NCI-H187 (cell line): ENCODE measurements at places on chromosomes 11 and 22.

GRCh38 chr22:25403811-25404471 is 160.5 kb upstream of the GRK3 start:
- DNase-seq: no peak

- DNase-seq: no peak
These were observed 494.6 kb upstream of the LRRC4C start for GRCh38 chr11:41954034-41954433.

GRCh38 chr11:62930157-62930556 is 9.0 kb upstream of the CHRM1 start:
- no peak for DNase-seq

- no peak for DNase-seq
These were observed 1.4 kb downstream of the MYEOV start for GRCh38 chr11:69295079-69295994.

GRCh38 chr11:680476-680875 is 14.5 kb downstream of the DEAF1 start:
- DNase-seq: no peak

- DNase-seq: no peak
These were observed 83.6 kb downstream of the MORC2 start for GRCh38 chr22:30885001-30885366.

DNA sequence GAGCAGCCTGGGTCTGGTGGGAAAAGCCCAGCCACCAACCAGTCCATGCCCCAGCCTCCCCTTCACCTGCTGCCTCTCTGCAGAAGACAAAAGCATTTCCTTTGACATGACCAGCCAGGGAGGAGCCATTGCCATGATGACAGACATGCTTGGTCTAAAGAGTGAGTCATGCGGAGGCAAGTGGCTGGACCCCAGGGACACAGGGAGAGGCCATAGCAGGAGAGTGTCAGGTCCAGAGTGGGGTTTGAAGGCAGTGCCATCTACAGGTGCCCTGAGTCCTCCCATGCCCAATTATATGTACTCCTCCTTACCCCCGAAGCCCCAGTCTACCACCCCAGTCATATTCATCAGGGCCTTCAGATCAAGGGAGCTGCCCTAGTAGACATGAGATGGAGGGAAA is 67.4 kb downstream of the SCN3B start:
- DNase-seq: no peak

- no peak for DNase-seq
These were observed 27.9 kb downstream of the GNAZ start for GRCh38 chr22:23098230-23098705.

GRCh38 chr11:119482521-119483011 is 59.6 kb upstream of the THY1 start:
- DNase-seq: no peak

DNA sequence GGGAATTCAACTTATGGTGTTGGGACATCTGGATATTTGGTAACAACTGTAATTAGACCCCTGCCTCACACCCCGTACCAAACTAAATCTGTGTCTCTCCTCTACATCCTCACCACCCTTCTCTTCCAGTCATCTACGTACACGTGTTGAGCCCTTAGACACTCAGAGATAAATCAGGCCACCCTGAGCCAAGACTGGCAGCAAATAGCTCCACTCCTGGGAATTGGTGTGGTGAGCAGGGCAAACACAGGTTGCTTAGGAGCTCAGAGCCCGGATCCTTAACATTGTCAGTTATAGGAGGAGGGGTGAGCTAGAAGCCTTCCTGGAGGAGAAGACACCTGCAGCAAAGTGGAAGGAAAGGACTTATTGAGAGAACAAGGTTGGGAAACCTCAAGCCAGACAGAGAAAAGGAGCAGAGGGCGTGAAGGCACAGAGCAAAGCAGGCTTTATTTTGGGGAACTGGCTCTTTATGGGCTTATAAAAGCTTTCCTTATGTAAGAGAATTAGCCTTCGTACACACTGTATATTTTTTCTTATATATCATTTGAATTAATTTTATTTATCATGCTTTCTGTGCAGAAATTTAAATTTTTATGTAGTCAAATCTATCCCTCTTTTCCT is 36.9 kb upstream of the KLHL35 start:
- peak; percentile 18 for DNase-seq

- no peak for DNase-seq
These were observed 9.9 kb upstream of the SLC37A2 start for GRCh38 chr11:125053167-125053566.

DNA sequence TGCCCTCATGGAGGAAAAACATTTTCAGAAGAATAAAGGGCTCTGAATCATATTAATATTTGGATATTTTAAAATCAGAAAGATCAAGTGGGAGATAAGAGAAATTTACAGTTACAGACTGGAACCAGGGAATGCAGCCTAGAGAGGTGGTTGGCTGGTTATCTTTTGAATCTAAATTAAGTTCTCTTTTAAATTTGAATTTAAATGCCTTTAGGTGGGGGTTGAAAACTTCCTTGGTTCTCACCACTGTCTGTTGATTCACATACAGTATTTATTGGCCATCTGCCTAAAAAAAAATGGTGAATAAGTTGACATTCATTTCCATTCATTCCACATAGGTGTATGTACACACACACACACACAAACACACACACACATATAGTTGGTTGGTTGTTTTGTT is 35.7 kb upstream of the PTPRJ start:
- DNase-seq: no peak

DNA sequence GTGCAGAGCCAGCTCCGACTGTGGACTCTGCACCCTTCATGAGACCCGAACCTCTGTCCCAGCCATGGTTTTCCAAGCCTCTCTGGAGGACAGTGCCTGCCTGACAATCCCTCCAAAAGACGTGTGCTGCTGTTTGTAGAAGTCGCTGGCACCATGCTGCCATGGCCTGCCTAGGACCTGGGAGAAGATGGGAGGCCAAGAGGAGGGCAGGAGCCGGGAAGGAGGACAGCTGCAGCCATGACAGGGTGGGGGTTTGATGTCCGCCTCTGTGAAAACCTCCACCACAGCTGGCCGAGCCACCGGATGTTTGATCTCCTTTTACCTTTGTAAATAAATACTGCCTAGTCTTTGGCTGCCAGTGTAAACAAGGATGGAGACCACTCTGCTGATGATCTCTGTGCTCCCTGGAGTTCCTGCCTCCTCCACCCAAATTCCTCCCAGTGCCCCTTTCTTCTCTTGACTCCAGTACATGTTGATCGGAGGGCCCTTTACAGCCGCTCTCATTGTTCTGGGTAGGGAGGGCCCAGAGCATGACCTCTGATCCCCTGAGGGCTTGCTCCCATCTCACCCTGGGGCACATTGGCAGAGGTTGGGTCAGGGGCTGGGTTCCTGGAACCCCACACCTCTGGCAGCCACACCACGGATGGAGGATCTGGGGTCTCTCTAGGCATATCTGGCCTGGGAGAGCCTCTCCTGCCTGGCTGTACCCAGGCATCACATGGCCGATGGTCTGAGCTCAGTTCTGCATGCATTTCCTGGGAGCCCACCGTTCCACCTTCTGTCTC is 66.9 kb downstream of the BCR start:
- no peak for DNase-seq

GRCh38 chr22:26709617-26710390 is 52.4 kb downstream of the MIAT start:
- no peak for DNase-seq

GRCh38 chr22:42889304-42889703 is 32.2 kb upstream of the ARFGAP3 start:
- no peak for DNase-seq

DNA sequence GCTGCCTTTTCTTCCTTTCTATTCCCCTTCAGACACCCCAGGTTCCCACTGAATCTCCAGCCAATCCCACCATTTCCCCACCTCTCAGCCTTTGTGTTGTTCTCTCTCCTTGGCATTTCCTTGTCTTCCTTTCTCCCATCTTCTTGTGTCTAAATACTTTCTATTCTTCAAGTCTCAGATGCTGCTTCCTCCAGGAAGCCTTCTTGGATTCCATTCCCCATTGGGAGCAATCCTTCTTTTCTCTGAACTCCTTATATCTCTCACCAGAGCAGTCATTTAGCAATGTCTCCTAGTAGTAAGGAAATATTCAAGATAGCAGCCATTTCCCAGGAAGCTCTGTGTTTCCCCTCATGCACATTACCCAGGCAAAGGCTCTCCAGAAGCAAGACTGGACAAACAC is 15.4 kb downstream of the YPEL4 start:
- no peak for DNase-seq

DNA sequence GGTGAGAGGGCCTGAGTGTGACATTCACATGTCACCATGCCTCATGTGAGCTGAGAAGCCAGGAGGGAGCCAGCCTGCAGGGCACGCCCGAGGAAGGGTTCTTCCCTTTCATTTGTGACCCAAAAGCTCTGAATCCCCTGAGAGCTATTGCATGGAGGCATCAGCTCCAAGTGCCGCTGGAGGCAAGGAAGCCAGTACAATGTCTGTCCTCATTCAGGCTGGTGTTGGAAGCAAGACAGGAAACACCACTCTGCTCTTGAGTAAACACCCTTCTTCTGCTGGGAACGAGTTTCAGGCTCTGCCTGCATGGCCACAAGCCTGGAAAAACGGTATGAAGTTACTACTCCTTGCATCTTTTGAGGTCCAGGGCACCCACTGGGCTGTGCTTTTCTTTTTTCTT is 83.8 kb upstream of the LARGE1 start:
- no peak for DNase-seq

- no peak for DNase-seq
These were observed 188.2 kb downstream of the ST3GAL4 start for GRCh38 chr11:126543691-126544090.

- no peak for DNase-seq
These were observed 8.6 kb downstream of the HSCB start for GRCh38 chr22:28750471-28750881.

DNA sequence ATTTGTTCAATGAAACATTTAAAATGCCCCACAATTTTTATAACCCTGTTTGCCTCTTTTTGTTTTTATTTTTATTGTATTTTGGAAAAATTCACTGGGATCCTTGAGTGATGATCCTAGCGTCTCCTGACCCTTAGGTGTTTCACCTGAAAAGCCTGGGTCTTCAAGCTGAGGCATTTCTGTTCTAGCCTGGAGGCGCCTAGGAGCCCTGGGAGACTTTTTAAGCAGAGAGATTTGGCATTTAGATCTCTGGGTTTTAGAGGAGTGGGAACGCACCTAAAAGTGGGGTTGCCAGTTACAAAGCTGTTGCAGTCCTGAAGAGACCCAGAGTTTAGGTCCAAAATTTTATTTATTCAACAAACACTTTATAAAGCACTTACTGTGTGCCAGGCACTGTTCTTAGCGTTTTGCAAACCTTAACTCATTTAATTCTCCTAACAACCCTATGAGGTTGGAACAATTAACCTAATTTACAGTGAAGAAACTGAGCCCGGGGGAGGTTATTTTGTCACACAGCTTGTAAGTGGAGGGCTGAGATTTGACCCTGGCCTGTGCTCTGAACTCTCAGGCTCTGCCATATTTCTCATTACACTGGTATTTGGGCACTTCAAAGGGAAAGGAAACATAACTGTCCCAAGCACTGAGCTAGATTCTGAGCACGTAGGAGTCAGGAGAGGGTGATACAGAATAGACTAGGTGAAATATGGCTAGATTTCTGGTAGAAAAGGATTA is 834 bp upstream of the FADS1 start:
- DNase-seq: no peak

- DNase-seq: peak; percentile 52
These were observed at the start of gene CDKN1C for GRCh38 chr11:2885678-2886081. Gene CDKN1C, minus strand, starts transcription at chr11:2885775. Its CDS starts 319 bp downstream, at chr11:2885456.

GRCh38 chr11:2413742-2414579 is 13.4 kb downstream of the TSSC4 start:
- no peak for DNase-seq

DNA sequence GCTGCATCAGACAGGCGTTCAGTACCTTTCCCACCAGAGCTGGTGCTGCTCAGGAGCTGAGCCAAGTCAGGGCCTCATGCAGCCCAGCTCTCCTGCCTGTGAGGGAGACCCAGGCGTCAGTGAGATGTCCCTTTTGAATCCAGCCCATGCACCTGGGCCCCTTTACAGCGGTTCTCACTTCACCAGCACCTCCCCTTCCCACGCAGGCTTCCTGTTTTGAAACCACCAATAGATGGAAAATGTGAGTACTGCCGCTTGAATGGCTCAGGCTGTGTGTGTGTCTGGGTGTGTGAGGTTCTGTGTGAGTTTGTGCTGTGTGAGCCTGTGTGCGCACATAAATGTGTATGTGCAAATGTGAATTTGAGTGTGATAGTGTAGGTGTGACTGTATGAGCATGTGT is 88.4 kb downstream of the UBASH3B start:
- no peak for DNase-seq

- DNase-seq: no peak
These were observed 2.3 kb downstream of the PCF11 start for GRCh38 chr11:83158965-83159901.

DNA sequence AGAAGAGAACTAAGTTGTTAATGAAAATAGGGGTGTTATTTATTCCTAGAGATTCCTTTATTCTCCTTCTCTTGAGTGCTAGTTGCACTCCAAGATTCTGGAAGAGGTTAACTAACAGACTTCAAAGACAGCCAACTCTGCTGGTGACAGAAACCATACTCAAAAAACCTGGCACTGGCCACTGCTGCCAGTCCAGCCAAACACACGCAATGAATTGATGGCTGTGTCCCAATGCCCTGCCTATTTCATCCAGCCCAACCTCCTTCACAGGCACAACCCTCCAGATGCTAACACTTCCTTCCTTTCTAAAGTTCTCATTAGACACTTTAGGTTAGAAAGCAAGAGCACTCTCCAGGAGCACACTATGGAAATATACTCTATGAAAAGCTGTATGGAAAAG is 150.8 kb upstream of the C11orf58 start:
- no peak for DNase-seq

GRCh38 chr11:108871152-108871551 is 206.3 kb downstream of the DDX10 start:
- no peak for DNase-seq
